Transverse colon (tissue), 4 donors: ENCODE measurements at places on chromosomes 6 and 20.

GRCh38 chr6:34598712-34599111 lies 42.6 kb upstream of the SPDEF start:
- no peak for DNase-seq

GRCh38 chr6:108733706-108734265 lies 114.4 kb upstream of the ARMC2 start:
- no peak for DNase-seq

GRCh38 chr6:142845143-142845571 lies 99.8 kb downstream of the HIVEP2 start:
- DNase-seq = no peak

DNA sequence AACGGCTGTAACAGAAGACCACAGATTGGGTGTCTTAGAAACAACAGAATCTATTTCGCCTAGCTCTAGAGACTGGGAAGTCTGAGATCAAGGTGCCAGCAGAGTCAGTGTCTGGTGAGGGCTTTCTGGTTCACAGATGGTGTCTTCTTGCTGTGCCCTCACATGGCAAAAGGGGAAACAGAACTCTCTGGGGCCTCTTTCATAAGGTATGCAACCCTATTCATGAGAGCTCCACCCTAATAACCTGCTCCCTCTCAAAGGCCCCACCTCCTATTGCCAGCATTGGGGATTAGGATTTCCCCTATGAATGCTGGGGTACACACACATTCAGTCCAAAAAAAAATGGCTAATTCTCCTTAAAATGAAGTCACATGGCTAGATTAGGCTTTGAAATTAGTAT lies 10.0 kb downstream of the TXNDC5 start:
- DNase-seq = no peak

DNA sequence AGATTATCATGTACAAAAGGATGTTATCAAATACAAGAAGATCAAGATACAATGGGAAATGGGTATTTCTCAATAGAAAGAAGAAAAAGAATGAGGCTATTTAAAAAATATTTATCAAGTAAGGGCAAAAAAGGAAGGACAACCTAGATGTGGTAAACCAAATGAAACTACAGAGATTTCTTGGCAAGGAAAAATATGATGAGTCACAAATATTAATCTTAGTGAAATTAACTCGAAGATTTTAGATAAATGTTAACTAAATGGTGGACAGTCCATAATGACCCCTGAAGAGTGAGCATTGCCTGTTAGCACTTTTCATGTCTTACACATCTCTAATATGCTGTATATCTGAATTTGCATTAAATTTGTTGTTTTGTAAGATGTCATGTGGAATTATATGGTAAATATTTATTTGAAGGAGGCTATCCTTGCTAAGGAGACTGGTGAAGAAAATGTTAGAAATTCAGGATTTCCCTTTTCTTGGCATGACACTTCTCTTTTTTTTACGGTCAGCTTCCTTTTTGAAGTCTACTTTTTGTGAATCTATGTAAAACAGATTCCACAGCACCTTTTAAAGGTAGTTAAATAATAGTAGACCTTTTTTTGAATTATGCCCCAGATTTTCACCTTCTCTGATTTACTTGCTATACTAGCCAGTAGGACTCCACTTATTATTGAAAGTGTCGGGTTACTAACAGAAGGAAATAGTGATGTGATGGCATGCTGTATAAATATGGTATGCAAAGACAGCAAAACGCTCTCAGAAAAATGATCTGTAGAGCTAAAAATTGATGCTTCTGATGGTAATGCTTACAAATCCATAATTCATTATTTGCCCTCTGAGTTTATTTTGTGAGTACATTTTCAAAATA lies 120.5 kb downstream of the HIVEP1 start:
- DNase-seq = no peak
